ENCODE measurements at places on chromosomes 2 and 18. TPM values are rescaled to one million over a fixed set of nuclear protein-coding genes. Genes with fewer than 3 reads are reported as not detected.

CRYBA2 gene
- total RNA-seq, result 0.49 TPM

LYPD1 gene
- total RNA-seq, result 1.1 TPM

KCNS3 gene
- total RNA-seq, result 5.5 TPM

CABLES1 gene
- total RNA-seq, result 3.1 TPM

PSTPIP2 gene
- total RNA-seq, result 0.20 TPM

TMEM247 gene
- not detected for total RNA-seq

ARHGEF4 gene
- 6.1 TPM for total RNA-seq

ALPG gene
- 2.4 TPM for total RNA-seq

SLC4A5 gene
- 8.2 TPM for total RNA-seq

HTRA2 gene
- 46.7 TPM for total RNA-seq
